Transverse colon (tissue), 4 donors: ENCODE measurements at places on chromosomes 2 and 18.

DNA sequence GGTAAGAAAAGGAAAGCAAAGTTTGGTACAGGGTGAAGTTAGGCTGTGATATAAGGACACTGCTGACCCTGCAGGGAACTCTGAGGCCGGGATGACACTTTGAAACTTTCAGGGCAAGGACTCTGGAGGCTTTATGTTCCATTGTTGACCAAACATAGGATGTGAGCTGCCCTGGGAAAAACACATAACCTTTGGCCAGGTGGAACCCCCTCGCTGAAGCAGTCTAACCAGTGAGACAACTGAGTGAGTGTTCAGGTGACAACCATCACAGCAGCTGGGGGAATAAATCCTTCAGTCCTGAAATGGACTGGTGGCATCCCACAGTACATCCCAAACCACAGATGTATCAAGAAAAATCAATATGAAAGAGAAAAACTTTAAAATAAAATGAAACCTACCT is 280.9 kb upstream of the CDH2 start:
- no peak for DNase-seq

DNA sequence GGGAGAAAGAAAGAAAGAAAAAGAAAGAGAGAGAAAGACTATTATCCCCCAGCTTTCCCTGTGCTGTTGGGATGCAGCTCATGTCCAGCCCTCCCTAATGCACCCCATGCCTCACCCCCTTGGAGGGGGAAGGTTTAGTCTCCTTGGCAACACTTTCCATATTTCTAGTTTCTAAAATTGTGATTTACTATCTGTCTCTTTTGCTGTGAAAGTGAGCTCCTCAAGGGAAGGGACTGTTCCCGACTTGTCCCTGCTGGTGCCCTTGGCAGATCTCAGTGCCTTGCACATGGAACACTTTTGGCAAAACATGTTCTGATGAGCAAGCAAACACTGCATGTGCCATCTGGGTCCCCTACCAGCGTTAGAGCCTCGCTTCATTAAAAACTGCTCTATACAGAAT is 11.7 kb upstream of the NAPG start:
- no peak for DNase-seq

- no peak for DNase-seq
Measured at GRCh38 chr2:110864176-110864575, 131.8 kb downstream of the ACOXL start.

- DNase-seq, result peak; percentile 10
Measured at GRCh38 chr2:228048838-228049490, 132.5 kb downstream of the SPHKAP start.

DNA sequence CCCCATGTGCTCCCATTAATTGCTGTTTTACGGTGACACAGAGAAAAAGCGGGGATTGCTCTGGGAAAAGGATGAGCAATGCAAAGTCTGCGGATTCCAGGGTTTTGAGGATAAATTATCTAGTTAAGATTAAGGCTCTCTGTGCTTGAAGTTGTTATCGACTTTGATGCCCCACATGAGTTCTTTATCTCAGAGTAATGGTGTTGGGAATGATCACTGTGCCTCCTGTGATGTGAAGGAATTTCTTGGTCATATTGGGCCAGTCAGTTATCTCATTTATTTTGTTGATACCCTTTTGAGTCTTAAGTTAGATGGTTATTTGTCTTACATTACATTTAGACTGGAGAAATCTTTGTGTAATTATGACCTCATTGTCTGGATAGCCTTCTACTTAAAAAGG is 184.6 kb upstream of the MEX3C start:
- DNase-seq, result no peak

DNA sequence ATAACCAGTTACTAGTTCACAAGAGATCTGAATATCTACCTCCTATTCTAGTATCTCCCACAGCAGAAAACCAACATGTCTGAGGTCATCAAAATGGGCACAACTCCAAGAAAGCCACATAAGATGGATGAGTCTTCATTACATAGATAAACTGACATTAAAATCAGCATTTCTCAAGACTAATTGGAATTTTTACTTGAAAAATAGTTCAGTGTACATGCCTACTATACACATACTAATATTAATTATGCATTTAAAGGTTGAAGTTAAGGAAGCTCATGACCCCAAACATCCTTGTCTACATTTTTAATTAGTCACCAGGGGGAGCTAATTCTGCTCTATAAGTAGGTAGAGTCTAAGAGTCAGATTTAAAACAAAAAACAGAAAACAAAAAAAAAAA is 41.9 kb downstream of the ZNF521 start:
- DNase-seq, result no peak

GRCh38 chr2:54814389-54815147 is 91.1 kb downstream of the EML6 start:
- DNase-seq, result no peak

GRCh38 chr2:229445501-229446211 is 174.6 kb upstream of the PID1 start:
- DNase-seq, result no peak

DNA sequence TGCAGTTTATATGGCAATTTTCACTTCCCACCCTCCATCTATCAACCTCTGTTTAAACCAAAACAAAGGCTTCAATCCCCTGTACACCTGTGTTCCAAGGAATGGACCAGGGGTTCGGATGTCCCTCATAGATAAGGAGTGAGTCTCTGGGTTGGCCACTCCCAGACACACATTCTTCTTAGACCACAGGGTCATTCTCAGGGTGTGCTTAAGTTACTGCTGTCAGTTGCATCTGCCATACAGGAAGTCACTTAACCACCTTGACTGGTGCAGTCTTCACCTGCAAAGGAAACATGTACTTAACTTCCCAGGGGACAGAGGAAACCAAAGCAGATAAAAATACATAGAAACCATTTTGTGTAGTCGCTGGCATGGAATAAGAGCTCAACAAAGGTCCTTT is 151.0 kb upstream of the NDUFV2 start:
- no peak for DNase-seq

DNA sequence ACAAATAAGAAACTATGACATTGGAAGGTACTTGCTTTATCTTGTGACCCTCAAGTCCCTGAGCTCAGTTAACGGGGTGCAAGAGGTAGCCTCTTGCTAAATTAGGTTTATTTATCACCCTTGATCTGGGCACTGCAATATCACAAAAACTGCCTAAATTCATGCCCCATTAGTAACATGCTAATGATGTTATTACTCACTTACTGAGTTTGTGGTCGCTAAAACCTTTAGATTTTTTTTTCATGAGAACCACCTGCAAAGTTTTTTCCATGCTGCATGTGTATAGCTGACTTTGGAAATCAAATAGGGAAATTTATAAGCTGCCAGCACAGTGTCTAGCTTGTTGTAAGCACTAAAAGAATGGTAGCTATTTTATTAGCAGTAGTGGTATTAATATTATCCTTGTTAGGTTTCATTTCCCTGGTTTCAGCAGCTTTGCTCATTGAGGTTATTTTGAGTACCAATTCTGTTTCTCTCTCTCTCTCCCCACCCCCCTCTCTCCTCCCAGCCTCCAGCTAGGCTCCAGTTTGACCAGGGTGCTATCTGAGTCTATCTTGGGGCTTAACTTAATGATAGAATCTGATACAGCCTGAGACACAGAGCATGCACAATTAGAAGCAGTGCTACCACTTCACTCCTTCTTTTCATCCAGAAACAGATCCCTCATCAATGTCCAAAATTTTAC is 88.7 kb upstream of the ATP8B1 start:
- no peak for DNase-seq
